ENCODE measurements at places on chromosomes 3 and 15.

GRCh38 chr3:12399226-12399625, 85.1 kb upstream of the TSEN2 start:
- no peak for DNase-seq

GRCh38 chr3:139239550-139239949, 104.3 kb upstream of the MRPS22 start:
- DNase-seq, result no peak

DNA sequence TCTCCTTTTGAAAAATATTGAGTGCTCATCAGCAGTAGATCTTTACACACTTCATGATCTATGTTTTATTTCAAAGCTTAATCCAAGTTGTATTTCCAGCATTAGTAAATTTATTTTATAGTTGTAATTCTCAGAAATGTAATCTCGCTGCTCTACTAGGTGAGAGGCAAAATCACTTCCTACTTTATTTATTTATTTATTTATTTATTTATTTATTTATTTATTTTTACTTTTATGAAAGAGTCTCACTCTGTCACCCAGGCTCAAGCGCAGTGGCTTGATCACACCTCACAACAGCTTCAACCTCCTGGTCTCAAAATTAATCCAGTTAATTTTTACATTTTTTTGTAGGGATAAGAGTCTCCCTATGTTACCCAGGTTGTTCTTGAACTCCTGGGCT, 127.9 kb downstream of the CHL1 start:
- DNase-seq, result no peak

DNA sequence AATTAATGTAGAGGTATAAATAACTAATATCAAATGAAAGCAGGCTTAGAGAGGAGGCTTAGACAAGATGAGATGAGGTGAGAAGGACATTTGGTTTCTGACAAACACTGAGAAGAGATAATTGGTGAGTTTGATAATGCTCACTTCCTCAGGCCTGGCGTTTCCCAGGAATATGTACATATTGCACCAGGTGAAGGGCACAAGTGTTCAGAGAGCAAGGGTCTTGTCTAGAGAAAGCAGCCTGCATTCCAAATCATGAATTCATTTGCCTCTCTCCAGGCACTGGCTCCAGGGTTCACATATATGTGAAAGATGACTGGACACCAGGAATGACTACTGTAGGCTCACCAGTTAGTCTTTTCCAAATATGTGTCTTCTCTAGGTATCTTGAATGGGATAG, 48.0 kb upstream of the LPP start:
- DNase-seq, result no peak

Data from HL-60 (cell line).